ENCODE measurements at places on chromosomes 7 and 10.

DNA sequence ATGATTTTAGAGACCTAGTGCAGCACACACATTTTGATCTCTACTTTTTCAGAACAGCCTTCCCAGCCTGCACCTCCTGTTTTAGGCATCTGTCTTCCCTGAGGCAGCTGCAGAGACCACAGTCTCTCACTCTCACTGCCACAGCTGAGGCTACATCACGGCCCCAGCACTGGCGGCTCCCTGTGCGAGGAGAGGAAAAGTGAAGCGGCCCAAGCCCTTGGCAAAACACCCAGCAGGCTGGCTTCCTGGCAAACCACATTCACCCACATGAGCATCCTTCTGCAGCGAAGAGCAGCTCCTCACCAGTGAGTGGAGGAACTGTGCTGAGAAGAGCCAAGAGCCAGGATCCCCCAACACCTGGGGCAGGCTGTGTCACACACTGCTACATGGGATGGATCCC, 14.0 kb downstream of the HUS1 start:
- DNase-seq = no peak

DNA sequence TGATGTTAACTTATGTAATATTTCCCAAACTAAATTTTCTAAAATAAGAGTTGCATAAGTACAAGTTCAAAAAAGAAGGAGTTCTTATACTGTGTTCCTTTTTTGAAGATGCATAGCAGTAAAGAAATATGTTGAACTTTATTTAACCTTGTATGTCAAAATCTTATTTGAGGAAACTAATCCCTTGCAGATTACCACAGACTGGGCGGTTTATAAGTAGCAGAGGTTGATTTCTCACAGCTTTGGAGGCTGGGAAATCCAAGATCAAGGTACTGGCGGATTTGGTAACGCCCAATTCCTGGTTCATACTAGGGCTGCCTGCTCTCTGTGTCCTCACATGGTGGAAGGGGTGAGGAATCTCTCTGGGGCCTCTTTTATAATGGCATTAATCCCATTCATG, 68.5 kb downstream of the GNAT3 start:
- no peak for DNase-seq

GRCh38 chr10:62627983-62628382, 176.5 kb upstream of the ADO start:
- no peak for DNase-seq

DNA sequence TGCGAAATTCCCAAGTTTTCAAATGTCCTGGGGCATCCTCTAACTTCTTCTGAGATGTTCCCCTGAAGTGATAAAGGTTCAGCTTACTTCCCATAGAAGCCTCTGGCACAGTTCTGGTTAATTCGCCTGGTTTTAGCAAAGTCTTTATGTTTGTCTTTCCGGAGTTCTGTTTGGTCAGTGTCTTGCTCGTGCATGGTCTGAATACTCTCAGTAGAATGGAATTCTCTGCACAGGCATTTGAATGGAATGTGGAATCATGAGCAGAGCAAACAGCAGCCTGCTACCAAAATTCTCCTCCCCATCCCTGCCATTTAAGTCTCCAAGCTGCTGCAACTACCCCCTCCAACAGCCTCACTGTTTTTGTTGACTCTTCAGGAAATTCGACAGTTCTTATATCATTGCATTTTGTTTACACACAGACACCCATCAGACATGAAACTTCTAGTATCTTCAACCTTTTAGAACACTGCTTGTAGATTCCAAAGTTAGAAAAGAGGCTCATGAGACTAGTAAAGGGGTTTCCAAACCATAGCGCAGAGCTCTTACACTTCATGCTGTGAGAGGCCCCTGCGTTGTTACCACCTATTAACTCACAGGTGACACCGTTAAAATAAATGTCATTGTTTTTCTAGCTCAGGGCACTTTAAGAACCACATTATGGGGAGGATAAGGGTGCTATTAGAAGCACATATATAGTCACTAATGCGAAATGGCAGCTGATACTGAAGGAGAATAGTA, 129.7 kb downstream of the PLCE1 start:
- DNase-seq = peak; percentile 2

DNA sequence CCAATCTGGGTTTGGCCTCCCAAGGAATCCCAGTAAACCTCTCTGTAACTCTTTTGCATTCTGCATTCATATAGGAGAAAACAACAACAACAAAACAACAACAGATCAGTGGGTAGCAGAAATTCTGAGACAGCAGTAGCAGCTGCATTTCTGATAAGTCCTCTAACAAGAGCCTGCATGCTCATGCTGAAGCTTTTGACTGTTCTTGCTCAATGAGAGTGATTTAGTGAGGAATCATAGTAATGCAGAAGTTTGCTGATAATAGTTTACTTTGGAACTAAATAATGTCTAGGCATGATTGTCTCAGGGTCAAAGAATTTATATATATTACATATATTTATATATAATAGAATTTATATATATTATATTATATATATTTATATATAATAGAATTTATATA, 35.2 kb downstream of the BMPER start:
- no peak for DNase-seq

DNA sequence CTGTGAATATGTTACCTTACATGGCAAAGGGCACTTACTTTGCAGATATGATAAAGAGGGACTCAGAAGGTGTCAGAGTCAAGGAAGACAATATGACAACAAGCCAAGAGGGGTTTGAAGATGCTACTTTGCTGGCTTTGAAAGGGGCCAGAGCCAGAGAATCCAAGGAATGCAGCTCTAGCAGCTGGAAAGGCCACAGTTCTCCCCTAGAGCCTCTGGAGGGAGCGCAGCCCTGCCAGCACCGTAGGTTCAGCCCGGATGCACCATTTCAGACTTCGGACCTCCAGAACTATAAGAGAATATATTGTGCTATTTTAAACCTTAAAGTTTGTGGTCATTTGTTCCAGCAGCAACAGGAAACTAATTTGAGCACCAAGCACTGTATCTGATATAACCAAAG, 32.9 kb upstream of the WDR11 start:
- DNase-seq = no peak

- DNase-seq = no peak
Observed at GRCh38 chr7:102188746-102189145, 97.9 kb upstream of the SH2B2 start.

- no peak for DNase-seq
Observed at GRCh38 chr10:91593834-91594233, 39.0 kb downstream of the PPP1R3C start.

DNA sequence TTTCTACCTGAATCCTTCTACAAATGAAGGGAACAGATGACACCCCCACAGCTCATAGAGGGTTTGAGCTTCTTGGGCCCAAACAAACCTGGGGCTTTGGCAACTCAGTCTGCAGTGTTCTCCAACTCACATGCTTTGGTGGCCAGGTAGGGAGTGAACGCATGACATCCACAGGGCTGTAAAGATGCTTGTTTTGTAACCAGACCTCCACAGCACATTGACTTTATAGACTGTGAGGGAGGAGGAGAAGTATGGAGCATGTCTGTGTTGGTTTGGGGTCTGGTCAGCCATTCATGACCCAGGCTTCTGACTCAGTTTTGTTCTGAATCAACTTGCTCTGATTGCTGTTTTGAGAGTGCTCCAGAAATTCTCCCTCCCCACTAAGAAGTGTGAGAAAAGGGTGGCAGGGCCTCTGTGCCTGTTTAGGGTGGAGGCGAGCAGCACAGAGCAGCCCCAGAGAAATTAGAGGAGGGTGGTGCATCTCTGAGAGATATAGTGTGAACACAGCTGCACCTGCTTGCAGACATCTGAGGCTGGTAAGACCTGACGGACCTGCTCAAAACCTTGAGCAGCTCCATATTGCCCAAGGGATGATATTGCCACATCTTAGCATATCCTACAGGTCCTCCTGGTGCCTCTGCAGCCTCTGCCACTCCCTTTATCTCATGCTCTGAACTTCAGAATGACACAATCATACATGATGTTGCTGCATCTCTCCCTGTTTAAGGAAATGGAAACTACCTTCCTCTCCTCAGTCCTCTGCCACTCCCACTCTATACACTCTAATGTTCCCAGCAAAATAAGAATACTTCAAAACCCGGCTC, 287.7 kb downstream of the ABCA13 start:
- no peak for DNase-seq

DNA sequence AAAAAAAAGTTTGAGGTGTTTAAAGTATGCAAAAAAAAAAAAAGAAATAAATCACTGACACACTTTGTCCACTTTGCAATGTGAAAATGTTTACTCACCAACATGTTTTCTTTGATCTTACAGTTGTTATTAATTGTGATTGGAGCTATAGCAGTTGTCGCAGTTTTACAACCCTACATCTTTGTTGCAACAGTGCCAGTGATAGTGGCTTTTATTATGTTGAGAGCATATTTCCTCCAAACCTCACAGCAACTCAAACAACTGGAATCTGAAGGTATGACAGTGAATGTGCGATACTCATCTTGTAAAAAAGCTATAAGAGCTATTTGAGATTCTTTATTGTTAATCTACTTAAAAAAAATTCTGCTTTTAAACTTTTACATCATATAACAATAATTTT, 130.6 kb downstream of the CFTR start:
- no peak for DNase-seq

DNA sequence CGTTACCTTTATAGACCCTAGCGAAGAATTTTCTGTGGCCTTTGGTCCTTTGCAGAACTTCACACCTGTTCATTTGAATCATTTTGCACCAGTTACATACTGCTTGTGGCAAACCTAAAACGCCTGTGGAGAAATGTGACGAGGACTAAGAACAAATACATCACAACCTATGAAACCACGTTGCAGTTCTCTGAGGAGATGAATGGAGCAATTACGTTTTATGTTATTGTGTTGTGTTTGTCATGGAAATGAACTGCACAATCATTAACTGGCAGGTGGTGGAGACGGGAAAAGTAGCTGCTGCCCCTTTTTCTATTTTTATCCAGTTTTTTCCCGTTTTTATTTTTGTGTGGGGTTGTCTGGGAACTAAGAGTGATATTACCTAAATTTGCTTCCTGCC, 505.5 kb downstream of the SDK1 start:
- DNase-seq = no peak

- DNase-seq = no peak
Observed at GRCh38 chr10:61869774-61870525, 31.5 kb upstream of the ARID5B start.

- DNase-seq = no peak
Observed at GRCh38 chr7:72152161-72153131, 259.7 kb downstream of the CALN1 start.

GRCh38 chr10:60444494-60445064, 54.9 kb upstream of the ANK3 start:
- no peak for DNase-seq

- no peak for DNase-seq
Observed at GRCh38 chr10:86104611-86105145, 261.9 kb downstream of the GRID1 start.

DNA sequence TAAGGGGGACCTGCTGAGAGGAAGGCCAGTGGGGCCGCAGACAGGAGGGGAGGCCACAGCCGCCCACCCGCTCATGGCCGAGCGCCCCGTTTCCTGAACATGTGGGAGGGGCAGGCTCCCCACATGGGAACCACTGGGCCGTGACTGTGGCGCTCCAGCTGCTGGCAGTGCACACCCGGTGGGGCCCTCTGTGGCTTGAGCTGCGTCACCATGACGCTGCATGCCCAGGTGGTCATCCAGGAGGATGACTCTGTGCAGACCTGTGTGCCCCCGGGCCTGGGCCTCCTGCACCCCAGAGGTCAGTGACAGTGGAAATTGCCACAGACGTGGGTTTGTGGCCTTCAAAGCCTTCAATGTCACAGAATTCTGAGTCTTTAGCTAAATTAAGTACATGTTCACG, 85.1 kb downstream of the MGMT start:
- no peak for DNase-seq

DNA sequence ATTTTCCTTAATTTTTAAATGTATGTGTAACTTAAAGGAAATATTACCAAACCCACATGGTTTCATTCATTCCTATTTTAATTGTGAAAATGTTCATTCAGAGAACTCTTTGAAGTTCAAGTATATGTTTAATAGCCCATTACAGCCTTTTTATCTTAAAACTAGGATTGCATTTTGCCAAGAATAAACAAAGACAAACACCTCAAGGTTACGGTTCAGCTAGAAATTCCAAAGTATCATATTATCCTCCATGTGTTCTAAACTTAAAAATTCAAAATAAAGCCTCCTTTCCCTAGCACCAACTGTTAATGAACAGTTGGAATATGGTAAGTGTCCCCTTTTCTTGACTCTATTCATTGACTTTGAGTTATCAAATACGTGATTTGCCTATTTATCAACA, 215.6 kb upstream of the SEMA3E start:
- DNase-seq = no peak

Data from Calu3 (cell line).